Nephron progenitor cell (in vitro differentiated cells): ENCODE measurements at places on chromosomes 6 and 20.

DNA sequence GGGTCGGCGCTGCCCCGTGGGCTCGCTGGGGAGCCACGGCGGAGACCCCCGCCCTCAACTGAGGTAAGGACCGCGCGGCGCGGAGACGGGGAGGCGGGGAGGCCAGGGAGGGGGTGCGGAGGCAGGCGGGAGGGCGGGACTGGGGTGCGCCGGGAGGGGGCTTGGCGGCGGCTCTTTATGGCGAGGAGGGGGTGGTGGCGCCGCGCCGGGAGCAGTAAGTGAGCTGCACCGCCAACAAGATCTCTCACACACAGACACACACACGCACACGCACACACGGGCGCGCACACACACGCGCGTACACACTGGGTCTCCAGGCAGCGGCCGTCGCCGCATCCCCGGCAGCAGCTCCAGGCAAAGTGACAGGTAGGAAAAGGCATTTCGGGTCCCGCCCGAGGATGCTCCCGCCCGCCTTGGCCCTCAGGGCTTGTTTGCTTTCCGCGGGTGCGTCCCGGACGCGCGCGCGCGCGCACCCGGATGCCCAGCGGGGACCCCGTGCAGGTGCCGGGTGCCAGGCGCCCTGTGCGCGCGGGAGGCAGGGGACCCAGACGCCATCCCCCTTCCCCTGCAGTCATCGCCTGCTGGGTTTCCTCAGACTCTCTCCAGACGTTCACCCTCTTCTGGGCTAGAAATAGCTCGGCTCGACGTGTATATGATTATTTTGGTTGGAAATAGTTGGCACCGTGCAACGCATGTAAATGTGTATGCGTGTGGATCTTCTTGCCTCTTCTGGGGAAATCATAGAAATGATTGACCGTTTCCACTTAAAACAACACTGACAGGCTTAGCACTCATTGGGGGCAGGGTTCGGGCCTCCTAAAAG is at the start of gene PLCB4:
PLCB4 (plus strand) TSS at position 247 of the 823 bp plus-strand sequence. CDS start 238,728 bp downstream, outside the sequence.
- no peaks in the 10 kb centered on the region for H3K36me3 ChIP-seq
- peak within 1 kb of the TSS; percentile 96 for H3K27ac ChIP-seq
- DNase-seq, result no peak
- no peaks in the 10 kb centered on the region for H3K27me3 ChIP-seq
- peak within 1 kb of the TSS; percentile 100 for H3K4me3 ChIP-seq

- peaks cover 51% of the 10 kb centered on the region for H3K36me3 ChIP-seq
- H3K4me1 ChIP-seq, result no peaks in the 10 kb centered on the region
- H3K27me3 ChIP-seq, result no peaks in the 10 kb centered on the region
- no peak overlapping the region for H3K27ac ChIP-seq
Observed at GRCh38 chr6:18166312-18167036, 11.3 kb downstream of the KDM1B start.

- no peak for DNase-seq
- no peak overlapping the region for H3K4me3 ChIP-seq
- peaks cover 3% of the 10 kb centered on the region for H3K27me3 ChIP-seq
- peaks cover 30% of the 10 kb centered on the region for H3K36me3 ChIP-seq
- peaks cover 11% of the 10 kb centered on the region for H3K4me1 ChIP-seq
Observed at GRCh38 chr6:157292202-157292601, 31.1 kb downstream of the TMEM242 start.

GRCh38 chr6:142903812-142904211 is 41.2 kb downstream of the HIVEP2 start:
- H3K27me3 ChIP-seq, result no peaks in the 10 kb centered on the region
- H3K36me3 ChIP-seq, result no peaks in the 10 kb centered on the region
- peaks cover 19% of the 10 kb centered on the region for H3K4me1 ChIP-seq

- DNase-seq, result no peak
- H3K36me3 ChIP-seq, result no peaks in the 10 kb centered on the region
- H3K4me1 ChIP-seq, result peaks cover 34% of the 10 kb centered on the region
- H3K27ac ChIP-seq, result peak overlapping the region; percentile 77
Observed at GRCh38 chr6:16064671-16065072, 64.2 kb upstream of the MYLIP start.

GRCh38 chr6:159934181-159934580 is 34.7 kb upstream of the IGF2R start:
- no peak for DNase-seq
- no peak overlapping the region for H3K4me3 ChIP-seq
- no peak overlapping the region for H3K27ac ChIP-seq
- H3K27me3 ChIP-seq, result peaks cover 26% of the 10 kb centered on the region

- peaks cover 21% of the 10 kb centered on the region for H3K27me3 ChIP-seq
- DNase-seq, result no peak
- H3K27ac ChIP-seq, result peak overlapping the region; percentile 52
- H3K4me3 ChIP-seq, result peak overlapping the region; percentile 22
- H3K36me3 ChIP-seq, result no peaks in the 10 kb centered on the region
Observed at GRCh38 chr6:167441715-167442206, 116.9 kb downstream of the TTLL2 start.

DNA sequence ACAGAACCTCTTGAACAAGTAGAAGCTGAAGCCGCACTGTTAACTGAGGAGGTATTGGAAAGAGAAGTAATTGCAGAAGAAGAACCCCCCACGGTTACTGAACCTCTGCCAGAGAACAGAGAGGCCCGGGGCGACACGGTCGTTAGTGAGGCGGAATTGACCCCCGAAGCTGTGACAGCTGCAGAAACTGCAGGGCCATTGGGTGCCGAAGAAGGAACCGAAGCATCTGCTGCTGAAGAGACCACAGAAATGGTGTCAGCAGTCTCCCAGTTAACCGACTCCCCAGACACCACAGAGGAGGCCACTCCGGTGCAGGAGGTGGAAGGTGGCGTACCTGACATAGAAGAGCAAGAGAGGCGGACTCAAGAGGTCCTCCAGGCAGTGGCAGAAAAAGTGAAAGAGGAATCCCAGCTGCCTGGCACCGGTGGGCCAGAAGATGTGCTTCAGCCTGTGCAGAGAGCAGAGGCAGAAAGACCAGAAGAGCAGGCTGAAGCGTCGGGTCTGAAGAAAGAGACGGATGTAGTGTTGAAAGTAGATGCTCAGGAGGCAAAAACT is 40.1 kb downstream of the ZBTB2 start:
- H3K36me3 ChIP-seq, result peaks cover 13% of the 10 kb centered on the region
- peaks cover 22% of the 10 kb centered on the region for H3K4me1 ChIP-seq
- peaks cover 5% of the 10 kb centered on the region for H3K27me3 ChIP-seq

DNA sequence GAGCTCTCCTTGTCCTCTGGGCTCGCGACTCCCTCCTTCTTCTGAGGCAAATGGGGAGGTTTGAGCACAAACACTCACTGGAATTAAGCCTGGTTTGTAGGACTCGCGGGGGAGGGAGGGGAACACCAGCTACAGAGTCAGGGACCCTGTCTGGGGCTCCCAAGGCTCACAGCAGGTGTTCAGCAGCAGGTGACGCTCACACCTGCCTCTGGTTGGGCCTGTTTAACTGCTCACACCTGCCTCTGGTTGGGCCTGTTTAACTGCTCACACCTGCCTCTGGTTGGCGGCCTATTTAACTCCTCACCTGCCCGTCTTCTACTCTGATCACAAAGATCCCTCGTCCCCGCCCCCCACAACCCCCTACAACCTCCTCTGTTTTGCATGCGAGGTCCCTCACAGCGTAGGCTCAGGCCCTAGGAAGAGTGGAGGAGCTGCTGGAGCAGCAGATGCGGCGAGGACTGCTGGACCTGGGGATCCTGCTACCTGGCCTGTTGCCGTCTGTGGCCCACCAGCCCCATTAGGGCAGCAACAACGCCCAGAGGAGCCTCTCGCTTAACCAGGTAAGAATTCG is 181.9 kb downstream of the ERMARD start:
- H3K4me3 ChIP-seq, result peak overlapping the region; percentile 32
- H3K36me3 ChIP-seq, result no peaks in the 10 kb centered on the region
- H3K27me3 ChIP-seq, result no peaks in the 10 kb centered on the region
- H3K27ac ChIP-seq, result peak overlapping the region; percentile 61
- H3K4me1 ChIP-seq, result peaks cover 84% of the 10 kb centered on the region

DNA sequence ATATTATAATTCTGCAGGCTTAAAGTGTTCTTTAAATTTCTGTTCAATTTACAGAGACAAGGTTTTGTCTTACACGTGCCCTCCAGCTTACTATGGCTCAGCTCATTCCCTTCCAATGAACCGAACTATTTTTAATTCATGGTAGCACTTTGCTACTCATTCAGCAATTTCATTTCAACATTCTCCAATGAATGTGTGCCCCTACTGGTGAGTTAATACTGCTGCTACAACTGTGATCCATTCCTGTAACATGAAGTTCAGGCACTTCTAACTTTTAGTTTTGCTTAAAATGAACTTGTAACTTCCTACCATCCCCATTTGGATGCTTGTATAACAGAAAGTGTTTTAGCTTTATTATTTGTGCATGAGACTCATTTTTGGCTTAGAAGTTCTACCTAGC is 99.7 kb downstream of the F13A1 start:
- H3K4me1 ChIP-seq, result peaks cover 16% of the 10 kb centered on the region
- H3K4me3 ChIP-seq, result no peak overlapping the region
- no peaks in the 10 kb centered on the region for H3K36me3 ChIP-seq

DNA sequence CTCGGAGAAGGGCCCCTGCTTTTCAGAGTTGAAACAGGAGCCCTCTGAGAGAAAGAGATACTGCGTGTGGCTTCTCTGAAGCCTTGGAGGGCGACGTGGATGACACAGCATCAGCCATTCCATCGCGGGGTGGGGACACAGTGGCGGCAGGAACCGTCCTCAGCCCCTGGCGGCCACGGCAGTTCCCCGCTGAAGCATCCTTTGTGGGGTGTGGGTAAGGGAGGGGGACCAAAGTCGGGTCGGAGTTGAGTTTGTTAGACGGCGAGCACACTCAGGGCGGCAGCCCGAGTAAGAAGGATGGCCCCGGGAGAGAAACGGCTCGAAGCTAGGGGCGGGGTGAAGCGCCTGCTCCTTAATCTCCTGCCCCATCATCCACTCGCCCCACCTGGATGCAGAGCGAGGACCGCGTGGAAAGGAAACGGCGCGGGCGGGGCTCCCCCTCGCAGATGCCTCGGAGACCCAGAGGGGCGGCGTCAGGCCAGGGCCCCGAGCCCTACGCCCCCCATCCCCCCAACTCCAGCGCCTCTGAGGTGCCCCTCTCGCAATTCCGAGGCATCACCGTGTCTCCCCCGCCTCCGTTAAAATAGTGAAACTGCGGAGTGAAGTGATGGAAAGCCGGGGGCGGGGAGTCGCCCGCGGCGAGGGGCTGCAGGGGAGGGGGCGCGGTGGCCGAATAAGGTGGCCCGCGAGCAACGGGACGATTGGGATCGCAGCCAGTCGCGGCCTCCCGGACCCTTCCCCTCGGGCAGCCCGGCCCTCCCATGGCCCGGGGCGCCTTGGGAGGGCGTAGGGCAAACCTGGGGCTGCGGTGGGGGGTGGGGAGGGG is 796 bp upstream of the RREB1 start:
- peaks cover 41% of the 10 kb centered on the region for H3K4me1 ChIP-seq
- DNase-seq, result peak; percentile 48
- peaks cover 5% of the 10 kb centered on the region for H3K27me3 ChIP-seq
- peak overlapping the region; percentile 79 for H3K4me3 ChIP-seq
- H3K36me3 ChIP-seq, result no peaks in the 10 kb centered on the region

DNA sequence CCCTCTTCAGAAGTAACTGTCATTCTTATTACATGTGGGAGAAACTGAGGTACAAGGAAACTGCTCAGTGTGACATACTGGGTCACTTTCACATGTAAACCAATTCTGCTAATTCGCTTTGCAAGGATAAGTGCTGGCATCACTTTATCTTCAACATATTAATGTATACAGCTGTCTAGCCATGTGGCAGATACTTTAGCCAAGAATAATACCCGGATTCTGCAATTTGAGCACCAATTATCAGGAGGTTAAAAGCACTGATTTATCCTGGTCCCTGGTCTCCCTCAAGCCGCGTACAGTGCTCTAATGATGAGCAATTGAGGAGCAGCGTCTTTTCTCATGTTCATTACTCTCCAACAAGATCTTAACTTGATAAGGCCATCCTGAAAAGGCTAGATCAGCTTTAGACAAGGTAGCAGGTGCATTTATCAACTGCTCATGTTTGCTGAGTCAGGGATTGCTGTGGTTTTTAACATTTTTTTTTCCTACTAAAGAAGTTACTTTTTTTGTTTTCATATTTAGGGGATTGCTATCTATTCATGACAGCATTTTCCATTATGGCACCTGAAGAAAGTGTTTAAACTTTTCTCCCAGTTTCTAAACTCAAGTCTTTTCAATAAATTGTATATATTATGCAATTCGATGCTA is 1066.3 kb upstream of the MAP3K7 start:
- no peak overlapping the region for H3K4me3 ChIP-seq
- H3K27me3 ChIP-seq, result no peaks in the 10 kb centered on the region
- no peaks in the 10 kb centered on the region for H3K36me3 ChIP-seq
- no peak overlapping the region for H3K27ac ChIP-seq
- peaks cover 9% of the 10 kb centered on the region for H3K4me1 ChIP-seq
- DNase-seq, result no peak

GRCh38 chr6:103707596-103708325 is 1152.0 kb downstream of the HACE1 start:
- no peak overlapping the region for H3K27ac ChIP-seq
- H3K4me1 ChIP-seq, result no peaks in the 10 kb centered on the region
- no peak overlapping the region for H3K4me3 ChIP-seq

- H3K27me3 ChIP-seq, result no peaks in the 10 kb centered on the region
- no peak overlapping the region for H3K4me3 ChIP-seq
- H3K4me1 ChIP-seq, result no peaks in the 10 kb centered on the region
Observed at GRCh38 chr6:74603322-74604076, 602.4 kb downstream of the COL12A1 start.

DNA sequence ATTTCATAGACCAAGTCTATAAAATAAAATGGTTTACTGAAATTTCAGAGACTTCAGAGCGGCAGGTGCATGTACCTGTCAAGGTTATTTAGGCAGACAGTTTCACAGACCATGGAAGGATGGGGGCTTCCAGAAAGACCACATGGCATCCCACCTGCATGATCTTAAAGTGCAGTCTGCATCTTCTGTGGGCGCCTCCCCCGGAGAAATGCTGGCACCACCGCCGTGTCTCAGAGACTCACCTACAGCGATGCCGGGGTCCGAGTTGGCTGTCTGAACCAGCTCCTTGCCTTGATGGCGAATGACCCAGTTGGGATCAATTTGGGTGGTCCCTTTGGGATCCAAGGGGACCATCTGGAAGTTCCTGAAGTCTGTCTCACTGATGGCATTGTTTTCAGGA is 30.6 kb downstream of the THBS2 start:
- H3K4me3 ChIP-seq, result no peak overlapping the region
- H3K4me1 ChIP-seq, result no peaks in the 10 kb centered on the region
- H3K27me3 ChIP-seq, result peaks cover 4% of the 10 kb centered on the region
- no peak overlapping the region for H3K27ac ChIP-seq
- H3K36me3 ChIP-seq, result peaks cover 3% of the 10 kb centered on the region

- H3K4me3 ChIP-seq, result no peak overlapping the region
- no peaks in the 10 kb centered on the region for H3K27me3 ChIP-seq
- H3K4me1 ChIP-seq, result peaks cover 26% of the 10 kb centered on the region
- DNase-seq, result no peak
Observed at GRCh38 chr6:53992522-53992921, 118.7 kb upstream of the MLIP start.

DNA sequence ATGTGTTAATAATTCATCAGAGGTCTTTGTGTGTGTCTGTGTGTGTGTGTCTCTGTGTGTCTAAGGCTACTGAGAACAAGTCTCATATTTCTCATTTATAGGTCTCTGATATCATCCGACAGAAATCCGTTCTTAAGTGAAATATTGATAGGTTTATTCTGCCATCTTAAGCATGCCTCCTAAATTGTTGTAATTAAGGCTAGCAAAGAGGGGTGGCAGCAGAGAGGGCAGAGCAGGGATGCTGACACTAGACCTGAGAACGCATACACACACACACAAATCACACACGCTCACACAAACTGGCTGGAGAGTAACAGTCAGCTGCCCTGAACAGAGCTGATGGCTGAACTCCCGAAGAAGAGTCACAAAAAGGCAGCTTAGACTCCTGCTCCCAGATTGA is 84.9 kb upstream of the LRFN2 start:
- H3K4me1 ChIP-seq, result no peaks in the 10 kb centered on the region
- no peak for DNase-seq
- H3K27ac ChIP-seq, result no peak overlapping the region
- H3K36me3 ChIP-seq, result no peaks in the 10 kb centered on the region
